ENCODE measurements at places on chromosomes 11 and 22.

DNA sequence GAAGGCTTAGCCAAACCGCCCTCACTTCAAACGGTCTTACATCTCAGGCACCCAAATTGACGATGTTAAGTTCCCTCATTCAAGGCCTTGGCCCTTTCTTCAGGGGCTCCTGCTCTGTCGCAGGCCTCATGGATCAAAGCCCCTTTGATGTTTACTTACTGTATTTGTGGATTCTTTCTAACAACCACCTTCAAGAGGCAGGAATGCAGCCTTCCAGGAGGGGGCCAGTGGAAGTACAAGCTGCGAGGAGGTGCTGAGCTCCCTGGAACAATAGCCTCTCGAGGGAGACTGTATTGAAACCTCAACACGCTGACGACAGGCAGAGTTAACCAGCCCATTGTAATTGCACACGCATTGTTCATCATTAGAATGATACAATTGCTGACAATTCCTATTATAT, 209.1 kb downstream of the ST3GAL4 start:
- peaks cover 3% of the 10 kb centered on the region for H3K27me3 ChIP-seq
- no peak for DNase-seq
- H3K4me1 ChIP-seq, result no peaks in the 10 kb centered on the region
- no peak overlapping the region for H3K27ac ChIP-seq

GRCh38 chr11:32479291-32479690, 44.0 kb upstream of the WT1 start:
- H3K27me3 ChIP-seq, result no peaks in the 10 kb centered on the region
- DNase-seq, result no peak
- no peaks in the 10 kb centered on the region for H3K36me3 ChIP-seq
- H3K27ac ChIP-seq, result no peak overlapping the region
- H3K4me3 ChIP-seq, result no peak overlapping the region
- H3K4me1 ChIP-seq, result no peaks in the 10 kb centered on the region

DNA sequence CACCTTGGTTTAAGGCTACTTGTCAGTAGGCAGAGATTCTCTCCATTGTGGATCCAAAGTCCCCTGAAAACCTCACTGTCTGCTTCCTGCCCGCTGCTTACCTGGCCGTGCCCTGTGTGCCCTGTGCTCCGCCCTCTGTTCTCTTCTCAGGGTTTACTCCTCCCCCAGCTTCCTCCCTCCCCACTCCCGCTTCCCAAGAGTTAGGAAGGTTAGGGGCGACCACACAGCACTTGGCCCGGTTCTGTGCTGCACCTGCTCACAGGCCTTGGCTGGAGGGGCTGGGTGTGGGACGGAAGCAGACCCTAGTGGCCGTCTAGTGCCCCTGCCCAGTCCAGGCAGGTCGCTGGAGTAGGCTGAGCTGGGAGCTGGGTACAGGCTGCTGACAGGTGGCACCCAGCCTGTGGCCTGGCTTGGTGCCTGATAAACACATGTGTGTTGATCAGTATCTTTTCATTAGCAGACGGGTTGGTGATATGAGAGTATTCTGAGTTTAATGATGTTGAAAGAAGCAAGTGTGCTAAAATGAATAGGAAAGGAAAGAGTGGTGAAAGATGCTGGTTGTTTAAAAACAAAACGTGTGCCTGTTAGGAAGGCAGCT, 40.5 kb downstream of the GRAMD4 start:
- no peak for DNase-seq
- H3K4me3 ChIP-seq, result no peak overlapping the region
- no peaks in the 10 kb centered on the region for H3K27me3 ChIP-seq

DNA sequence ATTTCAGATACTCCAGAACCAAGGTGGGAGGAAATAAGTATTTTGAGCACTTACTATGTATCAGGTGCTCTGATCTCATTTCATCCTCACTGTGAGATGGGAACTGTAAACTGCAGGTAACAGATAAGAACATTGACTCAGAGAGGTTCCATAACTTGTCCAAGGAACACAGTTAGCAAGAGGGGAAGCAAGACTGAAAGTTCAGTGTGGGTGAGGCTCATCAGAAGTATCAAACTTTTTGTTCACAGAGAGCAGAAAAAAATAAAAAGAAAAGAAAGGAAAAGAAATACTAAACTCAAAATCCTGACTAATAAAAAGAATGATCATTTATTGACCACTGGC, 37.1 kb downstream of the RAB30 start:
- peaks cover 52% of the 10 kb centered on the region for H3K36me3 ChIP-seq
- H3K4me3 ChIP-seq, result peak overlapping the region; percentile 62
- peak overlapping the region; percentile 75 for H3K27ac ChIP-seq

DNA sequence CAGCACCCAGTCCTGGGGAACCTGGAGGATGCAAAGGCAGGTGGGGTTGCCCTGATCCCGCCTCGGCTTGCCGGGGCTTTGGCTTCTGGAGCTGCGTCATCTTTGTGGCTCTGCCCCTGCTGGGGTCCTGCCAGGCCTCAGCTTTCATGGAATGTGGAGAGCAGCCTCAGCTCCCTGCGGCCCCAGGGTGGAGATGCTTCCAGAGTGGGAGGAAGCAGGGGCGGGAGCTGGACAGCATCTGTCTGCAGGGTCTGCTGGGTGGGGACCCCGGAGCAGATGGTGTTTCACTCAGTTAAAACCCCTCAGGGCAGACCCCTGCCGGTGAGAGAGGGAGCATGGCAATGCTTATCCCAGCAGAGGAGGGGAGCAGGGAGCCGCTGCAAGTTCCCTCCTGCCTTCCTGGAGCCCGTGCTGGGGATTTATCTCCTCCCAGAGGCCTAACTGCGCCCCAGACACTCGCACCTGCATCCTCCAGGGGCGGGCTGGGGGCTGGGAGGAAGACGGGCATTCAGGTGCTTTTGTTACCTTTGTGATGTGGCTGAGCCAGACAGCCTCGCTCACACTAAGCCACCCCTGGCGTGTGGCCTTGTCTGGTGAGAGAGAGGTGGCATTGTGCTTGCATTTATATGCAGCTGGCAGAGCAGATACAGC, 15.7 kb downstream of the GRIK4 start:
- H3K4me1 ChIP-seq, result peaks cover 5% of the 10 kb centered on the region
- peaks cover 16% of the 10 kb centered on the region for H3K27me3 ChIP-seq
- H3K36me3 ChIP-seq, result no peaks in the 10 kb centered on the region
- no peak overlapping the region for H3K4me3 ChIP-seq
- H3K27ac ChIP-seq, result no peak overlapping the region

- H3K4me3 ChIP-seq, result no peak overlapping the region
- peaks cover 16% of the 10 kb centered on the region for H3K4me1 ChIP-seq
- no peaks in the 10 kb centered on the region for H3K36me3 ChIP-seq
- DNase-seq, result no peak
- H3K27me3 ChIP-seq, result peaks cover 4% of the 10 kb centered on the region
- no peak overlapping the region for H3K27ac ChIP-seq
Observed at GRCh38 chr11:114216796-114217180, 79.4 kb upstream of the NNMT start.

GRCh38 chr11:121634889-121635288, 182.1 kb upstream of the SORL1-AS1 start:
- no peak overlapping the region for H3K4me3 ChIP-seq
- peaks cover 32% of the 10 kb centered on the region for H3K36me3 ChIP-seq
- no peak overlapping the region for H3K27ac ChIP-seq
- H3K4me1 ChIP-seq, result no peaks in the 10 kb centered on the region

DNA sequence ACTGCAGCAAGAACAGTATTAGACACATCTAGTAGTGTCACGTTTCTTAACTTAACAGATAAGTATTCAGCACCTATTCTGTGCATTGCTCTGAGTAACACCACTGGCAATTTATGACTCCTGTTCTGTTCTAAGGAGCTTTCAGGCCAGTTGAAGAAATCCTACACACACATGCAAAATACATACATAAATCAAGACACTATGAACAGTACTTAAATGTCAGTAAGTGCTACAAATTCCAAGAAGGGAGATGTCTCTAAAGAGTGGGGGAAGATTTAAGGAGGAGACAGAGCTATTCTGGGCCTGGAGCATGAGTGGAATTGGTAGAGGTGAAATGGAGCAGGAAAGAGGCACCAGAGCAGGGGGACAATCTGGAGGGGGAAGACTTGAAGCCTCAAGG, 46.2 kb upstream of the CLMP start:
- H3K27me3 ChIP-seq, result peaks cover 4% of the 10 kb centered on the region
- DNase-seq, result no peak
- H3K36me3 ChIP-seq, result no peaks in the 10 kb centered on the region
- no peak overlapping the region for H3K4me3 ChIP-seq

- peak; percentile 61 for DNase-seq
- peak overlapping the region; percentile 92 for H3K27ac ChIP-seq
- H3K36me3 ChIP-seq, result peaks cover 13% of the 10 kb centered on the region
- peaks cover 59% of the 10 kb centered on the region for H3K4me1 ChIP-seq
Observed at GRCh38 chr11:64334764-64335735, 5.0 kb upstream of the CCDC88B start.

DNA sequence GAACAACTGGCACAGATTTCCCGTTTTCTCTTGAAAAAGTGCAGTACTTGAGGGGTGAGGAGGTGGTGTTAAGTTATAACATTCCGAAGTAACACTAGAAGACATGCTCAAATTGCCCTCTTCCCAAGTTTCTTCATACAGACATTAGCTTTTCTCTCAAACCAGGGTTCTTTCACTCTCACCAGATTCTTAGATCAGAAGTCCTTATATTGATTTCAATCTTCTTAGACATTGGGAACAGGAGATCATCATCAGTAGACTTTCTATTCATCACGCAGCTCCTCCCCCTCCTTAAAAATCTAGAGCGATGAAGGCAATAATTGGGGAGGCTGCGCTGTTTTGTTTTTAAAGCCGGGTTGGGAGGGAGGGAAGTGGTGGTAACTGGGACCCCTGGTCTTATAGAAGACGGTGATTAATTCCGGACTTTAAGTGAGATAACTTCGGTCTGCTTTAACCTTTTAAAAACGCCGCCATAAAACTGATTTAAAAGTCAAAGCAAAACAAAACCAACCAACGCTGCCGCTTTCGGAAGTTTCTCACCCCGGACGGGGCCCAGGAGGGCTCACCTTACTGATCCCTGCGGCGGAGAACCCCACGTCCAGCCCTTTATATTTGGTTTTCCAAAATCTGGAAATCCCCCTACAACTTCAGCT, 665 bp downstream of the USP28 start:
- no peaks in the 10 kb centered on the region for H3K27me3 ChIP-seq
- H3K4me1 ChIP-seq, result peaks cover 70% of the 10 kb centered on the region
- peak overlapping the region; percentile 93 for H3K4me3 ChIP-seq
- no peak for DNase-seq

DNA sequence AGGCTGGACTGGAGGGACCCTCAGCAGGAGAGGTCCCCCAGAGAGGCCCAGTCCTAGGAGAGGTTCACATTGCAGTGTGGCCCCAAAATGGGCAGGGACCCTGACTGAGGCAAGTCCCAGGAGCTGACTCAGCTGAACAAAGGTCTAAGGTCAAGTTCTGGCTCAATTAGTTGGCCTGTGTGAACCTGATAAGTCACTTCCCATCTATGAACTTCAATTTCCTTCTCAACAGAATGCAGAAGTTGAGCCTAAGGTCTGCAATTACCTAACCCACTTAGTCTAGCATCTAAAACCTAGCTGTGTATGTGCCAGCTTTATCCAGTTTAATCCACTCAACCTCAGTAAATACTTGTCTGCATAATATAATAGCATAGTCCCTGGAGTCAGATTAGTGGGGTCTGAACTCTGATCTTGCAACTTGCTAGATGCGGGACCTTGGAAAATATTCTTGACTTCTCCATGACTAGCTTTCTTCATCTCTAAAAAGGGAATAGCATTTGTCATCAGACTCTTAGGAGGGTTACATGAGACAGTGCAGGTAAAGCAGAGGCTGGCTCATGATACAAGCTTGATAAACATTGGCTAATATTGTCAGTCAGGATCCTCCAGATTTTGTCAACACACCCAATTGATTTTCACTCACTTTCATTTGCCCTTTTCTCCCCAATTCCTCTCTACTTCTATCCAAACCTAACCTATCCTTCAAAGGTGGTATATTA, 465.5 kb downstream of the INSC start:
- DNase-seq, result no peak
- H3K27me3 ChIP-seq, result no peaks in the 10 kb centered on the region
- H3K4me1 ChIP-seq, result no peaks in the 10 kb centered on the region
- no peak overlapping the region for H3K4me3 ChIP-seq
- H3K27ac ChIP-seq, result no peak overlapping the region
